Endothelial cell of umbilical vein (primary cell): ENCODE measurements at places on chromosomes 7 and 10. TPM values are rescaled to one million over a fixed set of nuclear protein-coding genes. Genes with fewer than 3 reads are reported as not detected.

HOXA10 gene
- polyA plus RNA-seq = 23.7 and 30.3 TPM in 2 replicates

GRCh38 chr7:2645274-2645868, 13.6 kb downstream of the TTYH3 start:
- DNase-seq = no peak

PRF1 gene
- polyA plus RNA-seq = not detected in 2 replicates

DNA sequence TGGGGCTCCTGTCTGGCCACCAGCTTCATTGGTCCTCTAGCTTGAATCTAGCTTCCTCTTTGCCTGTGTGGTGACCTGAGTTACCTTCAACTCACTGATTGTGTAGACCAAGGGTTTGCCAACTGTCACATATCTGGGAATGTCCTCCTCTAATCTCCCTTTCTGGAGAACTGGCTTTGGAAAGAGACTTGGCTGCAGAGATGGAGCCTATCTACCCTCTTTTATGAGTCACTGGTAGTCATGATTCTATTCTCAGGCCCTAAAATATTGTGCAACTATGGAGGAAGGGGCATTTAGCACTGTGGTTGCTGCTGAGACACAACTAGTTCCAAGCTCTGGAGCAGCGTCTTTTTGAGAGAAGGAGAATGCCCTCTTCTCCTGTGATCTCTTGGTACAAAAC, 691.3 kb downstream of the KCNMA1 start:
- DNase-seq = no peak

- no peak for DNase-seq
These were observed 299.7 kb downstream of the DGKB start for GRCh38 chr7:14602851-14603250.

CTAGE4 gene
- 0.03 and 0.04 TPM in 2 replicates for polyA plus RNA-seq

DNA sequence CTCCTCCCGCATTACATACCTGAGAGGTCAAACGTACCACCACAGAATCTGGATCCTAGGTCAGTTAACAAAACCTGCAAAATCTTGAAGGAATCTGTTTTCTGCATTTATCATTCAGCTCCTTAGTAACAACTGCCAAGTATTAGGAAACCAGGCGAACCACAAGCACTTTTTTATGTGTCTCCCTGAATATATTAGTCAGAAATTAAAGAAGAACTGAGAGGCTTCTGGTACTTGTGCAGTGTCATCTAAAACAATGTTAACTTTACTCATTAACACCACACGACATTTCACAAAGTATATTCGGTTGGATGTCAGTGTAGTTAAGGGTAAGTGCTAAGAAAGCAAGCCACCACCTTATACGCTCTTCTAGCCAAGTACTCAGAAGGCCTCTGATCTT, 2.5 kb downstream of the CCDC6 start:
- no peak for DNase-seq

CNPY4 gene
- 22.6 and 28.6 TPM in 2 replicates for polyA plus RNA-seq

DNA sequence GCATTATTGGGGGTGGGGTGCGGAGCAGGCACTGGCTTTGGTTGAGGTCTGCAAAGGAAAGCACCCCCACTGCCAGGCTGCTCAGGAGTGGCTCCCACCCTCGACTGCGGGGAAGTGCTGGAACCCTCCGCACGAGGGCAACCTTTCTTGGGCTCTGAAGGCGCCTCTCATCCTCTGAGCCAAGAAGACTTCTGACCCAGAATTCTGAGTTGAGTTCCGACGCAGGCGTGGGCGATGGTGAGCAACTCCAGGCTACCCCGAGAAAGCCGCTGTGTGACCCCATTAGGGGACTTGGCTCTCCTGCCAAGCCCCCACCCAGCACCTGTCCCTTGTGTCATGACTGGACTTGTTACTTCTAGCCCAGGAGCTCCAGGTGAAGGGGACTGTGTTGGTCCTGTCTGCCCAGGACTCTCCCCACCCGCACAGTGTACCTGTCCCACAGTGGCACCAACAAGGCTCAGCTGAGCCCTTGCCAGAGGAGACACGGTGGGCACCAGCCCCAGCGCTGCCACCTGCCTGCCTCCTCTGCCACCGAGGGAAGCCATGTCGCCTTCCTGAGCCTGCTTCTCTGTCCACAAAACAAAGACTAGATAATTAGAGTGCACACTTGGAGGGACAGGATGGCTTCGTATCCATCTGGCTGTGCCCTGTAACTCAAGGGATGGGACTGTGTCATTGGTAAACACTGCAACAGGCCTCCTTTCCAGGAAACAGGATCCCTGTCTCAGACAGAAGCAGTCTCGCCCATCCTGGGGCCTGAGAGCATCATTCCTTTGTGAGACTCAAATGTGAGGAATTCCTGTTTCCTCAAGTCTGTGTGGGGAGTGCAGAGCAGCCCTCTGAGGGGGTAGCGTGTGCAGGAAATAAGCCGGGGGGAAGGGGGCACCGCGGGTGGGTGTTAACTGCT, 128.8 kb downstream of the LHPP start:
- no peak for DNase-seq
